ENCODE measurements at places on chromosomes 11 and 22.

DNA sequence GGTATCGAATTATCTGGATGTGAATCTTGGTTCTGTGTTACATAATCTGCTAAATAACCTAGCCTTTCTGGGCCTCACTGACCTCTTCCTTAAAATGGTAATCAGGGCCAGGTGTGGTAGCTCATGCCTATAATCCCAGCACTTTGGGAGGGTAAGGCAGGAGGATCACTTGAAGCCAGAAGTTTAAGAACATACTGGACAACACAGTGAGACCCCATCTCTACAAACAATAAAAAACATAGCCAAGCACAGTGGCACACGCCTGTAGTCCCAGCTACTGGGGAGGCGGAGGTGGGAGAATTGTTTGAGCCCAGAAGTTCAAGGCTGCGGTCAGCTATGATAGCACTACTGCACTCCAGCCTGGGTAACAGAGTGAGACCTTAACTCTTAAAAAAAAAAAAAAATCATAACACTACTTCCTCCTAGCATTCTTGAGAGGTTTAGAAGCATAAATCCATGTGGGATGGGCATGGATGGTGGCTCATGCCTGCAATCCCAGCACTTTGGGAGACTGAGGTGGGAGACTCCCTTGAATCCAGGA is 72.5 kb downstream of the C11orf65 start:
- no peak for DNase-seq

DNA sequence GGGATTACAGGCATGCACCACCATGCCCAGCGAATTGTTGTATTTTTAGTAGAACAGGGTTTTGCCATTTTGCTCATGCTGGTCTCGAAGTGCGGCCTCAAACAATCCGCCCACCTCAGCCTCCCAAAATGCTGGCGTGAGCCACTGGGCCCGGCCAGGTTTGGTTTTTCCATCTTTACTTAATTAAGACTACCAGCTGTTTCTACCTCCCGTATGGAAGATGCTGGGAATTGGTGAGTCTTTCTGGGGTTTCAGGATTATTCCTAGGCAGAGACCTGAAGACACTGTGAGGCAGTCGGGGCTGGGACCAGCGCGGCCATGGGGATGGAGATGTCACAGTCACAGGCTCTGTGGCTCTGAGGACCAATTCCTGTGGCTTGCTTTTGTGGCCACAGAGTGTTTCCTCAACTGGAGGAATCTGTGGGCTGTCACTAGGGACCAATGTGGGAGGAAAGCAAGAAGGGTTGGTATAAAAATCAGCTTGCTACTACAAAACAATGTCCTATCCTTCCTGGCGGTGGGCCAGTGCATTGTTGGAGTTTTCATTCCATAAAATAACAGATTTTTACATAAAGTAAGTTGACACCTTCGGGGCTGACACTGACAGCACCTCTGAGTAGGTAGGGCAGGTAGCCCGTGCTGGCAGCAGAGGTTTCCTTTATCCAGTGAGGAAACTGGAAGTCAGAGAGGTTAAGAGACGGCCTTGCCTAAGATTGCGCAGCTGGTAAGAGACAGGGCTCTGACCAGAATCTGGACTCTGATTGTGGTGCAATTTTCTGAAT is 8.4 kb upstream of the FTH1 start:
- DNase-seq, result no peak

DNA sequence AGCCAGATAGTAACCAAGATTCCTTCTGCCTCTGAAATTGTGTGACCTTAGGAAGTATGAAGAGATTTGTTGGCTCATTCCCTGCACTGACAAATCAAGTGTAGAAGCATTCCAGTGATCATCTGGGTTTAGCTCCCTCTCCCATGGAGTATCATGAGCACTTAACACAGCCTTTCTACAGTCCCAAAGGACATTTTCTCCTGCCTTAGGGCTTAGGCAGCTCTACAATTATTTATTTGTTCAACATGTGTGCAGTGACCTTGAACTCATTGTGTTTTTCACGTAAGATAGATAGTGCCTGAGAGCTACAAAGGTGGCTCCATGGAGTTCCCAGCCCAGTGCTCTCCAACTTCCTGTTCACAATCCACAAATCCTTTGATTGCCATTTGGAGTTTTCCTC is 94.8 kb upstream of the FAT3 start:
- DNase-seq, result no peak

- DNase-seq, result no peak
These were observed 2.2 kb downstream of the PLEKHB1 start for GRCh38 chr11:73648571-73649046.

DNA sequence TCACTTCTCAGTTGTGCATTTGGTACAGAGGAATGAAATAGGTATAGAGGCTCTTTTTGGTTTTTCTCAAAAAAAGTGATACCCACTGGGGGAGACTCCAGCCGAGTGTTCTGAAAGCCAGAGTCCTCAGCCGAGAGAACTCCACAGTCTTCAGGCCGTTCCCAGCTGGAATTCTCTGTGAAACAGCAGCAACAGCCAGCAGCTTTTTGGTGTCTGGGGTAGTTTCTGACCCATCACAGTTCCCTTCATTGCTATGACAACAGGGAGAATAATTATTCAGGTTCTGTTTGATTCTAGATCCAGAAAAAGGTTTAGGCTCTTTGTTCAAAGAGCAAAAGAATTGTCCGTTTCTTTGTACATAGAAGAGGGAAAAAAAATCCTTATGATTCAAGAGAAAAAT is 84.6 kb downstream of the C22orf31 start:
- DNase-seq, result no peak

GRCh38 chr11:15048616-15049015 is 24.8 kb upstream of the CALCB start:
- no peak for DNase-seq

GRCh38 chr11:127061947-127062346 is 61.4 kb upstream of the KIRREL3 start:
- no peak for DNase-seq

- DNase-seq, result peak; percentile 88
These were observed 27.3 kb upstream of the KRTAP5-6 start for GRCh38 chr11:1669546-1670218.

DNA sequence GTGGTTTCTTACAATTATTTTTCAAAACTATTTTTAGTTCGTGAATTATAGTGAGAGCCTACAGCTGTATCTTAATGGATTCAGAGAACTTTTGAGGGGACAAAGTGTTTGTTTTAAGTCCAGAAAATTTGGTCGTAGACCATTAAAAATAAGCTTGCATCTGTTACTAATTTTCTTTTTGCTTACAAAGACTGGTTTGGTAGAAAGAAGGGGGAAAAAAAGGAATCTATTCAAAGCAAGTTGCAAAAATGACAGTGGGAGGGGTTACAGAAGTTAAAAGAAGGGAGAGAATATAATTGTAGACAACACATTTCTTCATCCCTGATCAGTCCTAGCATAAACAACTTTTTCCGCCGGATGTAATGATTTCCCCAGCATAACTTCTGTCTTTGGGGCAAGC is 72.1 kb downstream of the AMOTL1 start:
- no peak for DNase-seq

DNA sequence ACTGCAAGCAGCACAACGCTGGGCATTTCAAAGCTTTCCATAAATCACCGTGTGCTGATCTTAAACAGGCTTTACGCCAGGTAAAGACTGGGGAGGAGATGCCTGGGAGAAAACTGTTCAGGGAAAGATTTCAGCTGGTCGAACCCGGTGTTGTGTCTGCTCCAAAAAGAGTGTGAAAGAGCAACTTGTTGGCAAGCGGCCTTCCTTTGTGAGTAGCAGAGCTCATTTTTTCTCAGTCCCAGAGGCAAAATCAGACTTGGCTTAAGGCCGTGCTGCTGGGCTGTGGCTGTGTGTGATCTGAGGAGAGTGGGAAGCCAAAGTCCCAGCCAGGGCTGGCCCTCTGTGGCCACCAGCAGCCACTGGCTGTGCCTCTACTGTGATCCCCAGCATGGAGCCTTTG is 75.7 kb upstream of the E2F8 start:
- no peak for DNase-seq

DNA sequence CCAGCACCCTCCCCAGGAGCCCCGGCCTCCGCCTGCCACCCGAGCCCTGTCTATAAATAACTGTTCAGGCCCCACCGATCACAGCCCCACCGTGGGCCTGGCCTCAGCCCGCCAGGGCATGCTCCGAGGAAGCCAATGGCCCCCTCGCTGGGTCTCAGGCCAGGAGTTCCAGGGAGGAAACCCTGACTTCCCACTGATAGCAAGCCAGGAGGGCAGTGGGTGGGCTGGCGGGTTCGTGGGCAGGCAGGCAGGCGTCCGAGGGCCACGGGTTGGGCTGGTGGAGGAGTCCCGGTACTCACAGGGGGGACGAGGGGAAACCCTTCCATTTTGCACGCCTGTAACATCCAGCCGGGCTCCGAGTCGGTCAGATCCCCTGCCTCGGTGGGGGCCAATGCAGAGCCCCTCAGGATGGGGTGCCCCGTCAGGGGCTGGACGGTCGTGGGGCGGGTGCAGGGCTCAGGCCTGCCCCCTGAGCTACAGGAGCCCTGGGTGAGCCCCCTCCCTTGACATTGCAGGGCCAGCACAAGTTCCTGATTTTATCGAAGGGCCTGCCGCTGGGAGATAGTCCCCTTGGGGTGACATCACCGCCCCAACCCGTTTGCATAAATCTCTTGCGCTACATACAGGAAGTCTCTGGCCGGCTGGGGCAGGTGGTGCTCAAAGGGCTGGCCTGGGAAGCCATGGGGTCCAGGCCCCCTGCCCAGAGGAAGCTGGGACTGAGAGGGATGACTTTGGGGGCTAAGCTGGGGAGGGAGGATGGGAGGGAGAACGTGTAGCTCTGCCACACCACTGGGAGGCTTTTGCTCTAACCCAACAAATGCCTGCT is at the start of gene SPI1:
Gene SPI1, minus strand, starts transcription at position 538 of the 826 bp plus-strand sequence. Its CDS starts 194 bp downstream, at position 344.
- no peak for DNase-seq

- DNase-seq, result no peak
These were observed 31.2 kb downstream of the RBFOX2 start for GRCh38 chr22:35997438-35997837.

DNA sequence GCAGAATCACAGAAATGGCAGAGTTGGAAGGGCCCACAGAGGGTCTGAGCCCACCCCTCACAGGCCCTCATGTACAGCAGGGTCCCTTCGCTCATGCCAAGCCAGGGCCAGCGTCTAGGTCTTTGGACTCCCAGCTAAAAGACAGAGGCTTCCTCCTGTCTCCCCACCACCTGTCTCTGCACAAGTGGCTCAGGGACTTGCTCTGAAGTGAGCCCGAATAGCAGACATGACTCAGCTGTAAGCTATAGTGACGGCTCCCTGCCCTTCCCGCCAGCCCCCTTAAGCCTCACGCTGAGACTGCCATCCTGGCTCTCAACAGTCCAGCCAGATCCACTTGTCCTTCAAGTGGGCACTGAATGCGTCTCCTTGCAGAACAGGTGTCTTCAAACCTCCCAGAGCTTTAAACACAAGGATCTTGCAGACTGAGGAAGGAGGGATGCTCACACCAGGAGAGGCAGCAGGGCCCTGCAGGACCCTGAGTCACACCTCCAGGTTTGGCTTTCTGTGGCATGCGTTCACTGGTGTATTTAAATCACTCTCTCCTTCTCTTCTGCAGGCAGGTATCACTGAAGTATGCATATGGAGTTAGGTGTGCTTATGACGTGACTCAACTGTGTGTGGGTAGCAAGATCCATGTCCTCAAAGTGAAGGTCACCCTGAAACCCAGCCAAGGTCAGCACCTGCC is 154.9 kb downstream of the CACNA1I start:
- no peak for DNase-seq

DNA sequence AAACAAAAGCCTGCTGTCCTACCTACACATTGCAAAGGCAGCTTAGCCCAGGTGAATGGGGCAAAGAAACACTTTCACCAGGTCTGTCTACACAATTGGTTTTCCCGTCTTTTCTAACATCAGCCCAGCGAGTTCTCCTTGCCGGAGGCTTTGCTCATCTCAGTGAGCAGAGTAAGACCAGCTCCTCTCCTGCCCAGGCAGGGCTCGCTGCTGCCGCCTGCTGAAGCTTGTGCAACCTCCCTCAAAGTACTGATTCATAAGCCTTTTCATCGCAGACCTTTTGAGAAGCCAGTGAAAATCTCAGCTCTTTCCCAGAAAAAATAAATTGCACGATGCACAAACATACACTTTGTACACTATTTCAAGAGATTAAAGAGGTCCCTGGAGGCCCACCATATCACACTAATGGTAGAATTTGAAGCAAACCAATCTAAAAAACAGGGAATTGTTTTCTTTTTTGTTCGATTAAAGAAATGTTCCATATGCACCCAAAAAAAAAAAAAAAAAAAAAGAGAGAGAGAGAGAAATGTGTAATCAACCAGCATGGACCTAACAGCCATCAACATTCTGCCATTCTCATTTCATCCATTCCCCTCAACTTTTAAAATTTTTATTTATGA is 328.1 kb upstream of the MPPED2 start:
- DNase-seq, result peak; percentile 39

DNA sequence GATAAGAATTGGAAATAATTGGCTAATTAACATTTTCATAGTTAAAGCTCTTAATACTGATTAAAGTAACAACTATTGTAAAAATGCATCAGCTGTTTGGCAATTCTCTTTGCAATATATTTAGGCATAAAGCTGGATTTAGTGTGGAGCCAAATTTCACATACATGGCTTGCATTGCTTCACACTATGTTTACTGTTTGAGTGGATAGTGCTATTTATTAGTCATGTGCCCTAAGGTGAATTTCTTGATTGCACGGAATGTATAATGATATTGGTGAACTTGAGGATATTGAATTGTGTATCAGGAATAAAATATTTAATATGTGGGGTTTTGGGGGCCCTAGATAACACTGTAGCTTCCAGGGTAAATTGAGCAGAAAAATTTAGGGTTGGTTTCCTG is 100.9 kb downstream of the AASDHPPT start:
- DNase-seq, result no peak

- no peak for DNase-seq
These were observed 186.4 kb downstream of the BLID start for GRCh38 chr11:121929581-121929980.

- DNase-seq, result no peak
These were observed 207.1 kb downstream of the CTTN start for GRCh38 chr11:70605468-70605815.

GRCh38 chr22:39388261-39389011 is 11.1 kb upstream of the TAB1 start:
- DNase-seq, result no peak

DNA sequence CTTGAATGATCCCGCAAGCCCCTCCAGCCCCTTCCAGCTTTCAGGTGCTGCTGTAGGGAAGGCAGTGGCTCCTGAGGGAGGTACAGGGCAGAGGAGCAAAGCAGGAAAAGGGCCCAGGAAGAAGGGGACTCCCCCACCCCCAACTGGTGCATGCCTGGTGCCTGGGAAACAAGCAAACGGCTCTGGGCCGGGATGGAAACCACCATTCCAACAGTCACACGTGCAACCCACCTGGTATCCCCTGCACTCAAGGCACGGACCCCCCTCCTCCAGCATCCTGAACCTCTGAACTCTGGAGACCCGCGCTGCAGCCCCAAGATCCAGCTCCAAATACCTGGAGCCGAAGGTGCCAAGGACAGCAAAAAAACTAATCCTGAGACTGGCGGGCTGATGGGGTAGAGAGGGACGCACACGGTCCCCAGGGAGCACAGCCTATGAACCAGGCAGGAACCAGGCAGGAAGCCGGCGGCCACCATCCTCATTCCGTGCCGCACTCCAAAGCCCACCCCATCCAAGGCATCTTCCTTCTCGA is 537 bp downstream of the SCN4B start:
- DNase-seq, result no peak

- no peak for DNase-seq
These were observed 262.6 kb upstream of the SORL1-AS1 start for GRCh38 chr11:121715405-121715804.
